Prostate gland (tissue), 2 donors: ENCODE measurements at places on chromosomes 1 and 21.

GRCh38 chr1:92480813-92481598 is 5.7 kb downstream of the GFI1 start:
- no peak overlapping the region for H3K4me3 ChIP-seq
- no peak overlapping the region for H3K27ac ChIP-seq
- peaks cover 50% of the 10 kb centered on the region for H3K27me3 ChIP-seq
- H3K4me1 ChIP-seq: peaks cover 17% of the 10 kb centered on the region

DNA sequence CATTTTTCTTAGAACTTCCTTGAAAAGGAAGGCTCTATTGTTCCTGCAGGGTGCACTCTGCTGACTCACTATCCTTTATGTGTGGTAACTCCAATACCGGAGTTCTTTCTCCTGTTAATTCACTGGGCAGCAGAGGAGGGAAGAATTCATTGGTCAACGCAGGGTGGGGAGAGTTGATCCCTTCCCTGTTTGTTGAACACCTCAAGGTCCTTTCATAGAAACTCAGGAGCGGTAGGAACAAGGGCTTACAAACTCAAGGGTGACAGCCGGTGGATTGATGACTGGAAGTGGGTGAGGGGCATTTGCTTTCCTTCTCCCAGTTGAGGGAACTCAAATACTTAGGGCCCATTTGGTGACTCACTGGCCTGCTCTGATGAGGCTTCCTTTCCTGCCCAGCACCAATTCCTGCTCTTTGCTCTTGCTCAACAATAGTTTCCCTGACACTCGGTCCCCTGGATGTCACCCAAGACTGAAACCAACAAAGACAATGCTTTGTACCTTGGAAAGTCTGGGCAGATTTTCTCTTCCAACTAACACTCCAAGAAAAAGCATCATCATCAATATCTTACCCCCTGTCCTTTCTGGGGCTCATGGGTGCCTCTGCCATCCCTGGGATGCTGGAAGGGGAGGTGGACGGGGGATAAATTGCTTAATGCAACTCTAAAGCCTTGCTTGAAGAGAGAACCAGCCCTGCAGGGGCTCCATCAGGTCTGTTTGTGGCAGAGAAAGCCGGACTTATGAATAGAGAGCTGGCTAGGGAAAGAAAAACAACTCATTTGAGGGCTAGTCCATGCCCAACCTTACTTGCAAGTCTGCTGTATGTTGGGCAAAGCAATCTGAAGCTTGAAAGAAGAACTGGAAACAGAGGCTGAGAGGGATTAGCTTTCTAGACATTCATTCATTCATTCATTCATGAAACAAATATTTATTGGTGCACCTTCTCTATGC is 9.3 kb downstream of the SLC26A9 start:
- H3K36me3 ChIP-seq: no peaks in the 10 kb centered on the region
- no peak overlapping the region for H3K27ac ChIP-seq
- no peaks in the 10 kb centered on the region for H3K27me3 ChIP-seq
- no peaks in the 10 kb centered on the region for H3K4me1 ChIP-seq
- peak; percentile 20 for DNase-seq

DNA sequence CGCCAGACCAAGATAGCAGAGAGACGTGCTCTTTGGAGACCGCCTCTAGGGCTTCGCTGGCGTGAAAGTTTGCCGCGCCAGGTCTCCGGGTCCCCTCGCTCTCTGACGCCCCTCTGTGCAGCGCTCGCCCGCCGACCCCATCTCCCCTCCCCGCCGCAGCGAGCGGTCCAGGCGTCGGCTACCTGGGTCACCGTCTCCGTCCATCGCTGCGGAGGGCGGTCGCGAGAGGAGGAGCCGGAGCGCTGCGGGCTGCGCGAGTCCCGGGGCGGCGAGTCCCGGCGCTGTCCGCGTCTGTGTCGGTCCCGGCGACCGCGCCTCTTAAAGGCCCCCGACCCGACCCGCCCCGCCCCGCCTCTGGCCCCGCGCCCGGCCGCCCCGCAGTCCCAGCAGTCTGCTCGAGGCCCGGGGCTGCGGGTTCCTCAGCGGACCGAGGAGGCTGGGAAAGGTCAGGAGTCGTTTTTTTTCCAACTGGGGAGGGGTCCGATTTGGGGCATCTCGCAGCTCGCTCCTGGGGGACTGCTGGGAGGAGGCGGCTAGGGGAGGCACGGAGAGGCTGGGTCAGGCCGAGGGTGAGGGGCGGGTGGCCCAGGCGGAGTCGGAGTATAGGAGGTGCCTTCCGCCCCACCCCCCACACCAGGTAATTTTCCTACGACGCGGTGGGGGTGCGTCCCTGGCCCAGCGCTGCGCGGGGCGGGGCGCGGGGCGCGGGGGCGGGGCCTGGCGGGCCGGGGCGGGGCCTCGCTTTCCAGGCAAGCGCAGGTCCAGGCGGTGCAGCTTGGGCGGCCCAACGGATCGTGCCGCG is at the start of the genes FBXO2 and FBXO44:
Gene FBXO2, minus strand, starts transcription at position 293 of the 802 bp plus-strand sequence. Its CDS starts 89 bp downstream, at position 204.
Gene FBXO44, plus strand, starts transcription at position 741 of the 802 bp plus-strand sequence. CDS start 959 bp downstream, outside the sequence.
- peak within 1 kb of the TSS; percentile 80 for H3K27ac ChIP-seq
- H3K36me3 ChIP-seq: no peaks in the 10 kb centered on the region
- DNase-seq: peak; percentile 52
- no peaks in the 10 kb centered on the region for H3K27me3 ChIP-seq

DNA sequence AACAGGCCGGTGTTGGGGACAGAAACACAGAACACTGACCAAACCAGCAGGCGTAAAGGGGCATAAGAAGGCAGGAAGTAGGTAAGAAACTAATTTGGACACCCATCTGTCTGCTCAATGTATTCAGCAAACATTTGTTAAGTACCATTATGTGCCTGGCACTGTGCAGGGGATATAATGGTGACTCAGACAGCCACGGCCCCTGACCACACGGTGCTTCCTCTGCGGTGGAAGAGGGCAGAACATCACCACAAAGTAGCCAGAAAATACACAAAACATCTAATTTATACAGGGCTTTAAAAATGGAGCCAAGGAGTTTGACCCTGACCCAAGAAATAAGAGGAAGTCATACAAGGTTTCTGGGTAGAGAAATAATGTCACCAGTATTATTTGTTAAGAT is 12.9 kb downstream of the DNAJC11 start:
- no peaks in the 10 kb centered on the region for H3K36me3 ChIP-seq
- H3K27ac ChIP-seq: no peak overlapping the region
- H3K4me3 ChIP-seq: no peak overlapping the region
- H3K27me3 ChIP-seq: no peaks in the 10 kb centered on the region
- no peaks in the 10 kb centered on the region for H3K4me1 ChIP-seq
- no peak for DNase-seq

DNA sequence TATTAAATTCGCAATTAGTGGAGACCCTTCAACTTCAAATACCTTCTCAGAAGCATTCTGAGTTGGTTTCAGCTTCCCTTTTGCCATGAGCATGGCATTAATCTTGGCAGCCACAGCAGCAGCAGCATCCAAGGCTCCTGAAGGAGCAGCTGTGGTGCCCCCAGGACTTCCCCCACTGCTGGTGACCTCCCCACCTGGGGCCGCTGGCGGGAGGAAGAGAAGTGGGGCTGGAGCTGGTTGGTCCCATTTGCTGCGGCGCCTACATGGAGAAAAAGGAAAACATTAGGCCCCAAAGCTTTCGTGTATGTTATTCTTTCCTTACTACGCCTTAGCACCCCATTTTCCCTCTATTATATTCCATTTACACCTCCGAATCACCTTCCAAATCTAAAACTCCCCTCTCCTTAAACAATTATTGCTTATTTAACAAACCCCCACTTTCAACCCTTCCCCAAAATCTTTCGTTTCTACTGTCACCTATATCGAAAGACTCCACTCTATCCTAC is 569 bp downstream of the KHDC4 start:
- H3K27ac ChIP-seq: peak overlapping the region; percentile 86
- no peaks in the 10 kb centered on the region for H3K36me3 ChIP-seq
- no peaks in the 10 kb centered on the region for H3K27me3 ChIP-seq

DNA sequence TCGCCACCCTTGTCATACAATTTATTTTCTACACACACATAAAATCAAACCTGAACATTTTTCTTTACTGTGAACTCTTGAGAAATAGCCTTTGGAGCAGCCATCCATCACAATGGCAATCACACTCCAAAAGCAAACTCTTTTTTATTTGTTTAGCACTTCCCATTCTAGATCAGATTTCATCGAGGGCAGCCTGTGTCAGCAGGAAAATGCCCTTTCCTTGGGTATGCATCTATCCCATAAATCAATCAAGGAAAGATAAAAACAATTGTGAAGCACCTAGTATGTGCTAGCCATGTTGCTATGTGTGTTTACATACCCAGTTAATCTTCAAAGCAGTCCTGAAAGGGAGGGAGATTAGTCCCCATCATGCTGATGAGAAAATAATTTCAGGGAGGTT is 484.1 kb upstream of the USP24 start:
- peaks cover 4% of the 10 kb centered on the region for H3K4me1 ChIP-seq
- no peaks in the 10 kb centered on the region for H3K27me3 ChIP-seq
- H3K27ac ChIP-seq: no peak overlapping the region
- no peaks in the 10 kb centered on the region for H3K36me3 ChIP-seq

- peaks cover 4% of the 10 kb centered on the region for H3K4me1 ChIP-seq
- no peak for DNase-seq
- H3K4me3 ChIP-seq: no peak overlapping the region
- H3K27me3 ChIP-seq: no peaks in the 10 kb centered on the region
- H3K36me3 ChIP-seq: no peaks in the 10 kb centered on the region
- H3K27ac ChIP-seq: no peak overlapping the region
These were observed 32.9 kb downstream of the GRHL3 start for GRCh38 chr1:24351918-24352627.

DNA sequence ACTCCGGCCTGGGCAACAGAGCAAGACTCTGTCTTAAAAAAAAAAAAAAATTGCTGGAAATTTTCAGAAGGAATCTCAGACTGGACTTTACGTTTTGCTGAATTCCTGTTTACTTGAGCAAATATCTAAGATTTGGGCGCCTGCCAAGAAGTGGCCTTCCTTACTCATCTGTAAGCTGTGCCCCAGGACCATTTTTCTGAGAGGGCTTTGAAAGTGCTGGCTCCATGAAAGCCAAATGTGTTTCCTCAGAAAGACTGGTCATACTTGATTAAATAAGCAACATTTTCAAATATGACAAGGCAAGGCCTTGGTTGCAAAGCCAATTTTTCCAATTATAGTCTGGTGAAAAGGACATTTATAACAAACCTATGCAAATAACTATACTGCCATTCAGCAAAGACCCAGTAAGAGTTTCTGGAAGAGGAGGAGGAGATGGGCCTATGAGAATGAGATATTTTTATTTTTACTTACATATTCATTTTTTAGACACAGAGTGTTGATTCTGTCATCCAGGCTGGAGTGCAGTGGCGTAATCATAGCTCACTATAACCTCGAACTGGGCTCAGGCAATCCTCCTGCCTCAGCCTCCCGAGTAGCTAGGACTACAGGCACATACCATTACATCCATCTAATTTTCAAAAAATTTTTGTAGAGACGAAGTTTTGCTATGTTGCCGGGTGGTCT is 56.3 kb upstream of the HTR1D start:
- no peaks in the 10 kb centered on the region for H3K4me1 ChIP-seq
- no peak overlapping the region for H3K27ac ChIP-seq
- no peak overlapping the region for H3K4me3 ChIP-seq
- DNase-seq: no peak
- no peaks in the 10 kb centered on the region for H3K27me3 ChIP-seq
- no peaks in the 10 kb centered on the region for H3K36me3 ChIP-seq

GRCh38 chr1:63593303-63593885 is at the start of gene PGM1:
Gene PGM1, plus strand, starts transcription at chr1:63593411. Its CDS starts 78 bp downstream, at chr1:63593489.
- peak; percentile 68 for DNase-seq
- H3K27ac ChIP-seq: peak within 1 kb of the TSS; percentile 94
- H3K4me1 ChIP-seq: no peaks in the 10 kb centered on the region
- no peaks in the 10 kb centered on the region for H3K27me3 ChIP-seq

DNA sequence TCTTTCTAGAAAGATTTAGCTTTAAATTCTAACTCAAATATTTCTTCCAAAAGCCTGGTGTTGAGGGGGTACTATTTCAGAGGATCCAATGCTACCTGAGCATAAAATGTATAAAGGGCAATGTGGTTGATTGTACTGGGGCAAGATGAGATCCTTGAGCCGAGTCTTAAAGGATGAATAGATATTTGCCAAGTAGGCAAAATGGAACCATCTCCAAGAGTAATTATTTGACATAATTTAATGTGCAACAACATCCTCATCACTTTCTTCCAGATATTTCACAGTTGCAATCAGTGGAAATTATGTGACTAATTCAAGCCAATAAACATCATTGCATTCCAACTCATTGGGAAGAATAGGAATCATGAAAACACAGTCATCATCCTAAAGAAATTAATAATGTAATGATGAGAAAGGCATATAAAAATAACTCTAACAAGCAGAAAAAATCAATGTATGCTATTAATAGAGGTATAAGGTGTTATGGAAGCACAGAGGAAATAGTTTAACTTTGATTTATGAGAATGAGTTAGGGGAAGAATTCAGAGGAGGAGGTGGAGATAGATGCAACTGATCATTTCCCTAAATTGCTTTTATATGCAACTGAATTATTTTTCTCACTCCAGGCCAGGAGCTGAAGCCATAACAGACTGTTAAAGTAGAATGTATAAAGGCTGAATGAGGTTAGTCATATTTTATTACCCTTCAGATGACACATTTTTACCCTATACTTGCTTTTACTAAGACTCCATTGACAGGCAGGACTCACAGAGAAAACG is 30.0 kb upstream of the RGS4 start:
- no peaks in the 10 kb centered on the region for H3K27me3 ChIP-seq
- no peaks in the 10 kb centered on the region for H3K36me3 ChIP-seq
- H3K4me3 ChIP-seq: no peak overlapping the region
- no peak for DNase-seq

DNA sequence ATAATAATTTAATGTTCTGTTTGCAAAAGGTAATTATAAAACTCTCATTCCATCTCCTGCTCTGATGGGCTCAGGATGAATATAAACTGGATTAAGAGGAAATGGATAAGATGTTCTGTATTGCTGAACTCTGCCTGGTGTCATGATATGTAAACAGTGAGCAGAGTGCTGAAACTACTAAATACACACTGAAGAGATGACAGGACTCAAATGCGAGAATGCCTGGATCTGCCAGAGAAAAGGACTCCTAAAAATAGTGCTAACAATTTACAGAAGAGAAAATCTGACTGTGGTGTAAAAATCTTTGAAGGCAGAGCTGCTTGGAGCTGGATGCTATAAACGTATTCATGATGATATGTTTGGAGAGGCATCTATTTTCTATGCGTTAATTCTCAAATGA is 303.2 kb downstream of the RWDD3 start:
- H3K4me3 ChIP-seq: no peak overlapping the region
- H3K27ac ChIP-seq: no peak overlapping the region
- H3K4me1 ChIP-seq: no peaks in the 10 kb centered on the region
- H3K36me3 ChIP-seq: no peaks in the 10 kb centered on the region
- no peaks in the 10 kb centered on the region for H3K27me3 ChIP-seq

DNA sequence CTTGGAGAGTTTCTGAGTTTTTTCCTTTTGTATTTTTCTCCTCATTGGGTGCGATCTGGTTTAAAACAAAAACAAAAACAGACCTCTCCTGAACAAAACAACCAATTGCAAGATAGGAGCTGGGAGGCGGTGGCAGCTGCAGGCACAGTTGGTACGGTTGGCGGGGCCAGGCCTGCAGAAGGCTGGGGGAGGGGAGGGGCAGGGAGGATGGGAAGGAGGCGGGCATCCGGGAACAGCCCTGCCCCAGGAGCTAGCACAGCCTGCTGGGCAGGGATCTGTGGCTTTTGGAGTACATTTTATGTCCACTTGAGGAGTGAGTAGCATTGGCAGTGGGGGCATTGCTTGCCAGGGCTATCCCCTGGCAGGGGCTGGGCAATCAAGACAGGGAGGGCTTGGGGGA is 5.2 kb downstream of the CAPN9 start:
- DNase-seq: peak; percentile 88
- no peaks in the 10 kb centered on the region for H3K36me3 ChIP-seq
- H3K4me3 ChIP-seq: no peak overlapping the region
- peak overlapping the region; percentile 68 for H3K27ac ChIP-seq
- H3K4me1 ChIP-seq: peaks cover 15% of the 10 kb centered on the region
- no peaks in the 10 kb centered on the region for H3K27me3 ChIP-seq
